ENCODE measurements at places on chromosomes 1 and 21.

DNA sequence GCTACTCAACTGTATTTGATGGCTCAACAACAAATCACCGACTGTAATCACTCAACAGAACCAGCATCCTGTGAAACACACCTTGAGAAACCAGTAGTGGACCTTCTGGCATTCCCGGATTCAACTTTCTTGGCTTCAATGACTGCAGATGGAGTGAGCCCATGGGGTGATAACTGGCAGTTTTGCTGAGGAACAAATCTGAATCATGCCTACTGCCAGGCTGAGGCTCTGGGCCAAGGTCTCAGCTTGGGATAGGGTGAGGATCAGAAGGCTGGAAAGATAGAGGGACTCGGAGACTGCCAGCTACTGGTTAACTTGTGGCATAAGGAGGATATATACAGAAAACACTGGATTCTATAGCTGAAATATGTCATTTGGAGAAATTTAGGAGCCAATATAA is 63.5 kb upstream of the DIRAS3 start:
- no peak for DNase-seq

GRCh38 chr1:200257235-200257634 is 152.6 kb downstream of the ZNF281 start:
- DNase-seq: no peak

- no peak for DNase-seq
Observed at GRCh38 chr1:230550428-230550827, 91.9 kb upstream of the COG2 start.

DNA sequence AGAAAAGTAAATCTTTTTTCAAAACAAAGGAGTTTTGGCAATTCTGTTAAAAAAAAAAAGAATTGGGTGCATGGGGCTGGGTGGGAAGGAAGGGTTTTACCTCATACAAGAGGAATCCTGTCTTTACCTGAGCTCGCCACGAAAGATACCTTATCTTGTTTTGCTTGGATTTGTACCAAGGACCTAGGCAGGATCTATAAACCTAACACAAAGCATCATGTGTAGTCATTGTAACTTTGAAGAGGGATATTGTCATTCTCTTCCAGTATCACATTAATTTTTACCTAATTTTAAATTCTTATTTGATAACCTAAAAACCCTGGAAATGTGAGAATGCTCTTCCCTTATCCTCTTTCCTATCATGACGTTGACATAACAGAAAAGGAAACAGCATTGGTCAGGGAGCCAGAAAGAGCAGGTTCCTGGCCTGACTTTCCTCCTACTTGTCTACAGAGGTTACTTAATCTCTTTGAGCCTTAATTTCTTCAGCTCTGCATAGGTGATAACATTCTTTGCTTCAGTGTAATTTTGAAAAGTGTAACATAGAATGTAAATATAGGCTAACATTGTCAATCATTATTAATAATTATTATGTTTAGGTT is 4.0 kb upstream of the LAMC1 start:
- no peak for DNase-seq

GRCh38 chr1:51610637-51611036 is 6.3 kb upstream of the OSBPL9 start:
- DNase-seq: no peak

DNA sequence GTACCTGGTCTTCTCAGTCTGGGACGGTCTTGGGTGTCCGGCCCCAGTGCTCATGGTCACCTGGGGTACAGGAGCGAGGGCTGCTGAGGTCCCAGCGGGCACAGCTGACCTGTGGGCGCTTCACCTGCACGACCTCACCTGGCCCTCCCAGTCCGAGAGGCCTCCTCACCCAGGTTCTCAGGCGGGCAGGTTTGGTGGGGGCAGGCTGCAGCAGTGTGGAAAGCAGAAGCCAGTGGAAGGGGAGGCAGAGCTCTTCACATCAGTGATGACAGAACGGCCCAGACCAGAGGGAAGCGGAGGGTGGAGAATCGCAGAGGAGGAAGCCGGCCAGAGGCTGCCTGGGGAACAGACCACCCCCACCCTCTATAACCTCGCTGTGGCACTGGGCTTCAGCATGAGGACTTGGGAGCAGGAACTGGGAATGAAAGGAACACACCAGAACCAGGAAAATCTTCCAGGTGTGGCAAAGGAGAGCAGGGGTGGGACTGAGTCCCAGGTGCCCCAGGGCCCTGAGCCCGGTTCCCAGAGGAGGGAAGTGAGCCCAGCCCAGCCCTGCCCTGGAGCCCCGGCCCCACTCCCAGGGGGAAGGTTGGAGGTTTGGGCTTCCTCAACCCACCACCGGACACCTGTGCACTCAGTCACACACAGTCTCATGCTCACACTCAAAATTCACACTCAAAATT is 265.2 kb upstream of the VAMP3 start:
- DNase-seq: no peak

DNA sequence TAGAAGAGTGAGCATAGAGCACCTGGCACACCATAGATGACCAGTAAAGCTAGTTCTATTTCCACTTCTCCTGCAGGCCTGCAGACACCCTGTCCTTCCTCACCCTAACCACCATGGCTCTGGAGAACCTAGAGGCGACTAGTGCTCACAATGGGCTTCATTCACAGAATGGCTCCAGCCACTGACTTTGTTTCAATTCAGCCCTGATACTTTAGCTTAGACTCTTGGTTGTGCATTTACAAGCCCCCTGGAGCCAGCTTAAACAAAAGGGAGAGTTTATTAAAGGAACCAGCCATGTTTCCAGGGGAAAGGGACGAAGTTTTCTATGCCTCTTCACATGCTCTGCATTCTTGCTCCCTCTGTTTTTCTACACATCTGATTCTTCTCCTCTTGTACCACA is 123.7 kb downstream of the NAV1 start:
- DNase-seq: no peak

GRCh38 chr1:178126741-178127185 is 32.9 kb downstream of the RASAL2 start:
- no peak for DNase-seq

GRCh38 chr1:152836870-152837269 is 5.8 kb upstream of the LCE6A start:
- DNase-seq: no peak

DNA sequence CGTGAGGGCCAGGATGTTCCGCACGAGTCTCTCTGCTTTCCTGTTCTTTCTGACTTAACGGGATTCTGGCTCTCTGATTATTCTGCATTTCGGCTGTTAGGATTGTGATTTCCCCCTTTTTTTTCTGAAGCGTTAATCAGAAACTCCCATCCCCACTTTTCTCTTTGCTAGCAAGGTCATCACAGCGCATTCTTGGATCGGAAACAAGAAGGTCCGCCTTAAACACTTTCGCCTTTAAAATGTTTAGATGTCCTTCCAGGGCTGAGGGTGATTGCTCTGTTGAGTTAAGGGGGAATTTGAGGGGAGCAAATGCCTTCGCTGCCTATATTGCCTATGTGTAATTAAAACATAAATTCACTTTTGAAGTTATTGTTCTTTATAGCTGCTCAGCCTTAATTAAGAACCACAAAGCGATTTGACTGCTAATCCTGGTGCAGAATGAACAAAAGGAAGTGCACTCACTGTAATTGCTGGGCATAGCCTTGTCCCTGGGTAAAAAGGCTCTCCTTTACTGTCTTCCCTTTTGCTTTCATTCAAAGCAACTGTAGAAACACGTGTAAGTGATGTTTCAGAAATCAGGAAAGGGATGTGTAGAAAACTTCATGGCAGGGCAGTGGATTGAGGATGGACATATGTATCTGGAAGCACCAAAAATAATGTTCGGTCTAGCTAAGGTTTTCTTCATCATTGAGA is 1.2 kb downstream of the LAMC1 start:
- DNase-seq: no peak

- no peak for DNase-seq
Observed at GRCh38 chr1:18714404-18715175, 83.9 kb downstream of the PAX7 start.

- DNase-seq: peak; percentile 77
Observed at GRCh38 chr1:44652445-44653106, 21.7 kb downstream of the TMEM53 start.

- DNase-seq: no peak
Observed at GRCh38 chr1:66684353-66684752, 67.9 kb upstream of the DYNLT5 start.

DNA sequence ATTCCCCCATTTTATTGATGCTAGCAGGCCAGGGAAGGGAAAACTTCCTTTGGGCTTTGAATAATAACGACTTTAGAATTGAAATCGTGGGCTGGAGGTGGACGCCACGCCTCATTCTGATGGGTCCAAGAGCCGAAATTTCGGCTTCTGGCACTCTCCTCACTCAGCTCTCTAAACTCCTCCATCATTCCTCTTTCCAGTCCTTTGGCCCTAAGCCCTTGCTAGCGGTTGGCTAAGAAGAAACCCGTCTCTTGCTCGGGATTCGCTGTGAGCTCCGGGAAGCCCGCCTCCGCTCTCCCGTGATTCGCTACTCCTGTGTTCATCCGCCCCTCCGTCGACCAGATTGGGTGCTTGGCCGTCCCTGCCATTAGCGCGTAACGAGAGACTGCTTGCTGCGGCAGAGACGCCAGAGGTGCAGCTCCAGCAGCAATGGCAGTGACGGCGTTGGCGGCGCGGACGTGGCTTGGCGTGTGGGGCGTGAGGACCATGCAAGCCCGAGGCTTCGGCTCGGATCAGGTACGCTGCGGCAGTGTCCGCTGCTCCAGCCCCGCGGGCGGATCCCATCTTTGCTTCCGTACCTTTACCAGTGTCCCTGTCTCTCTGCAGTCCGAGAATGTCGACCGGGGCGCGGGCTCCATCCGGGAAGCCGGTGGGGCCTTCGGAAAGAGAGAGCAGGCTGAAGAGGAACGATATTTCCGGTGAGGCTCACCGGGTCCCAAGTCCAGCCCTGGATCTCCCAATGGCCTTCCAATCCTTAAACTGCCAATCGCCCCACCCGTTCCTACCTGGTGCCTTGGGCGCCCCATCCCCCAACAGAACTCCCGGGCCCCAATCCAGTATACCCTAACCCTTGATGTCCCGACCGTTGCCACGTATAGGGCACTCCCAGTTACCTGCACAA is at the start of gene ATP5IF1:
Gene ATP5IF1 (plus strand): TSS at position 370 of the 901 bp plus-strand sequence. CDS start 60 bp downstream, at position 430.
- peak; percentile 97 for DNase-seq

- DNase-seq: no peak
Observed at GRCh38 chr1:207966521-207966920, 55.6 kb upstream of the CD34 start.

DNA sequence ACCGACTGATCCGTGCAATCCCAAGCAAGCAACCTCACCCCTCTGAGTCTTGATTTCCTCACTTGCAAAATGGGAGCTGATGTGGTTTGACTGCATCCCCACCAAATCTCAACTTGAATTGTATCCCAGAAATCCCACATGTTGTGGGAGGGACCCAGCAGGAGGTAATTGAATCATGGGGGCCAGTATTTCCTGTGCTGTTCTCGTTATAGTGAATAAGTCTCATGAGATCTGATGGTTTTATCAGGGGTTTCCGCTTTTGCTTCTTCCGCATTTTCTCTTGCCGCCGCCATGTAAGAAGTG is 58.4 kb downstream of the FHAD1 start:
- DNase-seq: no peak

- peak; percentile 34 for DNase-seq
Observed at GRCh38 chr1:107840725-107841124, 124.3 kb downstream of the VAV3 start.

GRCh38 chr1:243420946-243421685 is 165.3 kb downstream of the SDCCAG8 start:
- no peak for DNase-seq

DNA sequence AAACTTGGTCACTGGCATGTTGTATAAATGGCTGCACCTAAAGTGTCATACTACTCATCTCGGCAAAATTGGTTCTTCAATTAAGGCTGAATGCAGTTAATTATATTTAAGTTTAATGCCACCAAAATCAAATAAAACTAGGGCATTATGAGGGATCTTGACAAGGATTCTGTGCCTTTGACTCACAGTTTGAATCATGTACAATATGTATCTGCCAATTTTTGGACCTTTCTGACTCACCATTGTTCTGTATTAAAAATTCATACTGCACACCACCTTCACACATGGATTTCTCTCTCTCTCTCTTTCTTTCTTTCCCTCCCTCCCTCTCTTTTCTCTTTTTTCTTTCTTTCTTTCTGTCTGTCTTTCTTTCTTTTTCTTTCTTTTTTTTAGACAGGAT is 14.1 kb upstream of the STXBP3 start:
- no peak for DNase-seq

GRCh38 chr21:16587141-16587581 is 857.4 kb downstream of the USP25 start:
- DNase-seq: no peak

DNA sequence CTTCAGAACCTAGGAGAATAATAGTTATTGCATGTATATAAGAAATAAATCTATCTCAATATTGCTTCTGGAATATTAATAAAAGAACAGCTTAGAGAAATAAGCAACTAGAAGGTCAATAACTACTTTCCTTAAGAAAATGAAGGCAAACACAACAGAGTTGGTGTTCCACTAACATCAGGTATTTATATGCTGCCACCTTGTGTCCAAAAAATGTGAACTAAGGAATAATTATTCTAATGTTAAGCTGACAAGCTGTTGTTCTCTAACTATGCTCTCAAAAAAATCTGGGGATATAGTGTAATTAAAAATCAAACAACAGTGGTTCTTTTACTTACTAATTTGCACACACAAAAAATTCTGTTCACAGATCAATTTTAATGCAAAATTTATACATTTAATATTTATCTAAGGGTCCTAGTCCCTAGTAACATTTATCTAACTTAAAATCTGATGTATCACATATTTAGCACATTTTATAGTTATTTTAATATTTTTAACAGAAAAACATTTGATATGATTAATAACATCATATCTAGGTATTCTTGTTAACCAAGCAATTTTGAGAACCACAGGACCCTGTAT is 39.6 kb downstream of the UCHL5 start:
- DNase-seq: peak; percentile 66

DNA sequence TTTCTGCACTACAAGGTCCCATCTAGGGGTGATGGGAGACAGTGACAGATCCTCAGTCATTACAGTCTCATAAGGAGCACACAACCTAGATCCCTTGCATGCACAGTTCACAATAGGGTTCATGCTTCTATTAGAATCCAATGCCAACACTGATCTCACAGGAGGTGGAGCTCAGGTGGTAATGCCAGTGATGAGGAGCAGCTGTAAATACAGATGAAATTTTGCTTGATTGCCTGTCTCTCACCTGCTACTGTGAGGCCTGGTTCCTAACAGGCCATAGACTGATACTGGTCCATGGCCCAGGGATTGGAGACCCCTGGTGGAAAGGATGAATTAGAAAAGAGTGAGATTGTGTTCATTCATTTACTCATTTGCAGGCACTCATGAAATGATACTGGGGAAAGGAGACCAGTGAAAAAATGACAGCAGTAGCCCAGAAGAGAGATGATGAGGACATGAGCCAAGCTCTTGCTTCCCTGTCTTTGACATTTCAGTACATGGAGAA is 251.6 kb upstream of the DUSP10 start:
- no peak for DNase-seq

Data from CD4-positive, alpha-beta T cell treated with Interleukin-17A for 1 hour (primary cell).